Lung microvascular endothelial cell (primary cell): ENCODE measurements at places on chromosomes 3 and 15. TPM values are rescaled to one million over a fixed set of nuclear protein-coding genes. Genes with fewer than 3 reads are reported as not detected.

MYRIP gene
- 4.8 and 5.7 TPM in 2 replicates for total RNA-seq

RBMS3 gene
- 22.6 and 24.2 TPM in 2 replicates for total RNA-seq

IQCF5 gene
- not detected in 2 replicates for total RNA-seq

C2CD4B gene
- 20.0 and 45.6 TPM in 2 replicates for total RNA-seq

PTPRG gene
- total RNA-seq, result 5.8 and 16.8 TPM in 2 replicates

ALCAM gene
- total RNA-seq, result 21.4 and 47.3 TPM in 2 replicates

ELL3 gene
- 1.5 and 1.8 TPM in 2 replicates for total RNA-seq
